ENCODE measurements at places on chromosomes 4 and X.

DNA sequence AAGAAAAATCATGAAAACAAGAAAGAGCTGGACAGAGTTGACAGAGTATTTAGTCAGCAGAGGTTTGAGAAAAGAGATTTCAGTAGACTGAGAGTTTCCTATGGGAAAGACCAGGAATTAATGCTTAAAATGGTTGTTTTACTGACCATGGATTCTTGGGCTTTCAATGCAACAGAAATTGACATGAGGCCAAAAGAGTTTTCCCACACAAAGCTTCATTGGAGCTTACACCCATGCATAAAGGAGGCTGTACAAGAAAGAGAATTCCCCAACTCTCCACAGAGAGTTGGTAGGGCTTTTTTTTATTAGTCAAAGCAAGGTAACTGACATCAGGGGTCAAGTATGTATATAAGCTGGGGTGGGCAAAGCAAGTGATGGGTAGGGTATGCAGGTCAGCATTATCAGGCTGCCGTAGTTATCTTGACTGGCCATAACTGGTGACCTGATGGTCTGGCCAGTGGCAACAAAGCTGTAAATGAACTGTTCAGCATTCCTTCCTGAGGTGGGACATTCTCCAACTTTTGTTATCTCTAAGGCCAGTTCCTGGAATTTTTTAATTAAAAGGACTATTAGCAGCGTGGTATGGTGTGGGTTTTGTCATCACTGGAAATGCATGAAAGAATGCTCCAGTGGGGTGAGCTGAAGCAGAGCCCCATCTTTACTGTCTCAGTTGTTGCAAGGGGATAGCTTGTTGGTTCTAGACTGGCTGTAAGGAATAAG is 117.0 kb downstream of the ADAM29 start:
- no peak for DNase-seq

- no peak for DNase-seq
These were observed 406.8 kb downstream of the STIM2 start for GRCh38 chr4:27267339-27267969.

DNA sequence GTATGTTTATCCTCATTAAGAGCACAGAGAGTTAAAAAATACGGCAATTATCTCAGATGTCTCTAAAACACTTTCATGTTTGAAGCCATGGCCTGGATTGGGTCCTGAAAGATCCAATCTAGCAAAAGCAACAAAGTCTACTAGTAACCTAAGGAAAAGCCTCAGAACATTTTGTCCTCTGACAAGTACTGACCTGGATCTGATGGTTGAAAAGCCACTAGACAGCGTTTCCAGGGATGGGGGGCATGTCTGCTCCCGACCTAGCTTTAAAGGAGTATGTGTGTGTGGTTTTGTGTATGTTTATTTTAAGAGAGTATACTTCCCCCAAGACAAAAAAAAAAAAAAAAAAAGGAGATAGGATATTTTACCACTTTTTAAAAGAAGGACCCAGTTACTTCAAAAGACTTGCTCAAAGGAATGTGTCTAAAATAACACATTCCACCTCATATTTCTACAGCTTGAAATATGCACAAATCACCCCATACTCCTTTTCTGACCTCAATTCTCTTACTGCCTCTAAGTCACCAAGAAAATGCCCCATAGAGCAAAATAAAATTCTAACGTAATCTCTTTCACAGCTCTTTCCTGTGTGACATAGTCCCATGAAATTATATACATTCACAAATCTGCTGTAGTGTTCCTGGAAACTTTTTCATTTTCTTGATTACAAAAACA is 189.0 kb upstream of the TTC29 start:
- no peak for DNase-seq

- no peak for DNase-seq
These were observed 72.9 kb upstream of the FABP2 start for GRCh38 chr4:119394826-119395225.

GRCh38 chr4:53916431-53916889 is 147.9 kb downstream of the CHIC2 start:
- no peak for DNase-seq

GRCh38 chr4:55396308-55397125 is 760 bp downstream of the TMEM165 start:
- DNase-seq = peak; percentile 14

GRCh38 chr4:183337833-183338232 is 15.6 kb upstream of the CLDN24 start:
- DNase-seq = no peak

DNA sequence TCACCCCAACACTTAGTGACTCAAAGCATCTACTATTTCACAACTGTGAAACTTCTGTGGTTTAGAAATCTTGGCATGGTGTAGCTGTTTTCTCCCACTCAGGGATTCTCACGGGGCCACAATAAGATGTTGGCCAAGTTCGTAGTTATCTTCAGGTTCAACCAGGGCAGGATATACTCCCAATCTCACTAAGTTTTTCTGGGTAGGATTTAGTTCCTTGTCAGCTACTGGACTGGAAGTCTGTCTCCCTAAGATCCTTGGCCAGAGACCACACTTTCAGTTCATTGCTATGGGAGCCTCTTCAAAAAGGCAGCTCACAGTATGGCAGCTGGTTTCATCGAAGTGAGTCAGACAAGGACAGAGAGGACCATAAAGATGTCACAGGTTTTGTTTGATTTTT is 111.7 kb upstream of the PDHA2 start:
- DNase-seq = no peak

GRCh38 chr4:162706632-162707031 is 460.1 kb downstream of the NAF1 start:
- no peak for DNase-seq

DNA sequence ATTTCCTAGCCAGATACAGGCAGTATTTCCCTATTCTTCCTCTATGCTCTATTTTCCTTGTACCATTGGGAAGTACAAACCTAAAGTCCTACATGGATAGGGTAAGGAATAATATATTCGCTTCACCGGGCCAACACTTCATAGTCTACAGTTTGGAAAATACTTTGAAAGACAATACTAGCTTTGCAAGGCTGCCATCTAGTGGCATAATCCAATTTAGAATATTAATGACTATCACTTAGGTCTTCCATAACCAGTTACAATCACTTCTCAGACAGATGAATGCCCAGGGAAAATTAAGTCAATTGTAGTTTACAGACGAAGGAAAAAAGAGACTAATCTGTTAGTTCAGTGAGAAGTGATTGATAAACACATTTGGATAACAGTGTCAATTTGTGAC is 141.0 kb upstream of the FAM47C start:
- DNase-seq = peak; percentile 1

DNA sequence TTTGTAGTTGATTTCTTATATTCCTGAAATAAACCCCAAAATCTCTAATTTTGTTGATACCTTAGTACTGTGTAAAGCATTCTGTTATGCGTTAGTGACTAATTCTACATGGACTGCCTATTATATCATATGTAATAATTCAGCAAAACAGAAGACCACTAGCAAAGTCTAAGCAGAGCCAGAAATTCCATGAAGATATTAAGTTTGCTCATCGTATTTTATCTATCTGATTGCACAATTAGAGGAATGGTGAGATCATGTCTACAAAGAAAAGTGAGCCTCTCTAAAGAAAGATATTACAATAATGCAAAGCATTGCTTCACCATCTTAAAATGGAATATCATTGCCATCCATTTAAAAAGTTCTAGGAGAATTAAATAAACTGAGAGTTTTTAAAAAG is 374.6 kb upstream of the SLC7A11 start:
- no peak for DNase-seq

DNA sequence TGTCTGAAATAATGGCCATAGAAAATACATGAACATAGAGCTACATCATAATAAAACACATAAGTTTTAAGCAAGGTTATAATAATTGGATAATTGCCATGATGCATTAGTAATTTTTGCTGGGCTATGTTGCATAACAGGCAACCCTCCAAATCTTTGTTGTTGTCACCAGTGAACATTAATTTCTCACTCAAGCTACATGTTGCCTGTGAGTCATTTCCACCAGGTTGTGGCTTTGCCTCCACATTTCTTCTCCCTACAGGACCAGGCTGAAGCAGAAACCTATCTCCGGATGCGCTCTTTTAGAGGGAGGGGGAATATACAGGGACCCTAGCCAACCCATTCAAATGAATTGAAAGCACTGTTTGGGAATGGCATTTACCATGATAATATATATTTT is 347.7 kb downstream of the GABRG1 start:
- no peak for DNase-seq

DNA sequence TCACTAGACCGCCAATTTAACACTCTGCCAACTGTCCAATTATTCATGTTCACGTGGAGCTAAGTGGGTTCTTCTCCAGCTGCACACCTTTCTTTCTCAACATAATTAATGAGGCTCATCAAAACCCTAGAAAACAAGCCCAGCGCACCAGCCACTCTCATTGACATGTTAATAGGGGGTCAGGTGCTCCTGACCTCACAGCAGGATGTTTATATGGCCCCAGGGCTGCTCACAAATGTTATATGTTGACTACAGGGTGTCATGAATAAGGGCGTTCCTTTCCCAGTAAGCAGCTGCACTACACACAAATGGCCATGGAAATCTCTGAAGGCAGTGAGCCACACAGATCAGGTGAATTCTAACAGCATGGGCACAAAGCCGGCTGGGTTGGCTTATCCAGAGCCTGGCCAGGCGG is 209.8 kb downstream of the MGST2 start:
- DNase-seq = no peak

GRCh38 chr4:82388405-82388804 is 14.6 kb upstream of the HNRNPD start:
- no peak for DNase-seq

DNA sequence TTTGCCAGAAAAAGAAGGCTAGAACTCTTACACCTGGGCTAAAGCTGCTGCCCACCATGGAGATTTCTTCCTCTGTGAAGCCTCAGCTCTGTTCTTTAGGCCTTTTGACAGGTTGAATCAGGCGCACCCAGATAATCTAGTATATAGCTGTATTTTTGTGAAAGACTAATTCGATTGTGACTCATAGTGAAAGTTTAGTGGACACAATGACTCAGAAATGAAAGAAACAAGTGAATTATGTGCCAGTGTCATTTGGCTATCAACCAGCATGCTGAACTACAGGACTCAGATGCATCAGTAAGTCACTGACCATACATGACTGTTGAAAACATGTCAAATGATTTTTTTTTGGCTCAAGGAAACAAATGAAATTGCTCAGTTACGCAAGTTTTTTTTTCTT is 425.4 kb downstream of the SLITRK2 start:
- DNase-seq = no peak

GRCh38 chr4:82790060-82790660 is 8.4 kb downstream of the SCD5 start:
- no peak for DNase-seq

- DNase-seq = no peak
These were observed 5.1 kb upstream of the MCUB start for GRCh38 chr4:109554971-109555370.

DNA sequence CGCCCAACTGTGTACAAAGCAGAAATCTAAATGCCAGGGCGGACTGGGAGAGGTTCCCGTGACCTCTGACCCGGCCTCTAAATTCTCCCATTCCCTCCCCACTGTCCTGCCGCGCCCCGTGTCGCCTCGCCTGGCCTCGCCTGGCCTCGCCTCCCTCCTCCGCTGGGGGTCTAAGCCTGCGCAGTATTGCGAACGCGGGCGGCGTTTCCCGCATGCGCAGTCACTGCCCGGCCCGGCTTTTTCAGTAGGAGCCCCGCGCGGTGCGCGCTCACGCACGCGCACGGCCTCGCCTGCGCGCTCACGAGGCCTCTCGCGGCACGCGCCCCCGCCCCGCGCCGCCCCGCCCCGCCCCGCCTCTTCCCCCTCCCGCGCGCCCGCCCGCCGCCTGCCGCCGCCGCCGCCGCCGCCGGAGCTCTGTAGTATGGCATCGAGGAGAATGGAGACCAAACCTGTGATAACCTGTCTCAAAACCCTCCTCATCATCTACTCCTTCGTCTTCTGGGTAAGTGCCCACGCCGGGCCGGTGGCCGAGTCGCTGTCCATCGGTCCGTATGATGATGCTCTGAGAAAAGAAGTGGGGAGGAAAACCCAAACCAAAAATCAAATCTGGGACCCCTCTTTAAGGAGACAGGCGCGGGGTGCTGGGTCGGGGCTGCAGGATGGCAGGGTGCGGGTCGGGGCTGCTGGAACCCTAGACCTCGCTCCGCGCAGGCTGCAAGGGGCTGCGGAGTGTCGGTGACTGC is at the start of gene TSPAN7:
Gene TSPAN7 (plus strand): TSS at position 417 of the 743 bp plus-strand sequence. CDS start 5 bp downstream, at position 422.
- no peak for DNase-seq

DNA sequence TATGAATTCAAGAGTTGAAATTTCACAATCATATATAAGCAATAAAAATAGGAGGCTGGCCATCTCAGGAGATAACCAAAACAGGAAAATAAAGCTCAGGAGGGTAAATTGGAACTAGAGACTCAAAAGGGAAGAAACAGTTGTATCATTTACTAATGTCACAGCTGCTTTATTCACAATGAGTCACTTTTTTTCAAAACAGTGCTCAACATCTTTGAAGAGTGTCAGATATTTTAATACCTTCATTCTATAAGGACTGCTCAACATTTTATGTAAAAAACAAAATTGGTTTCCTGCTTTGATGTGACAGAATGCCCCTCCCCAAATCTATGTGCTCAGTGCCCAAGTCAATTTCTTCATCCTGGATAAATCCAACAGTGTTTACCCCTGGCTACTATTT is 97.7 kb downstream of the DDX60 start:
- no peak for DNase-seq

GRCh38 chr4:142045996-142046395 is 409.6 kb downstream of the IL15 start:
- DNase-seq = no peak

- DNase-seq = no peak
These were observed 162.4 kb upstream of the IL15 start for GRCh38 chr4:141473952-141474351.

DNA sequence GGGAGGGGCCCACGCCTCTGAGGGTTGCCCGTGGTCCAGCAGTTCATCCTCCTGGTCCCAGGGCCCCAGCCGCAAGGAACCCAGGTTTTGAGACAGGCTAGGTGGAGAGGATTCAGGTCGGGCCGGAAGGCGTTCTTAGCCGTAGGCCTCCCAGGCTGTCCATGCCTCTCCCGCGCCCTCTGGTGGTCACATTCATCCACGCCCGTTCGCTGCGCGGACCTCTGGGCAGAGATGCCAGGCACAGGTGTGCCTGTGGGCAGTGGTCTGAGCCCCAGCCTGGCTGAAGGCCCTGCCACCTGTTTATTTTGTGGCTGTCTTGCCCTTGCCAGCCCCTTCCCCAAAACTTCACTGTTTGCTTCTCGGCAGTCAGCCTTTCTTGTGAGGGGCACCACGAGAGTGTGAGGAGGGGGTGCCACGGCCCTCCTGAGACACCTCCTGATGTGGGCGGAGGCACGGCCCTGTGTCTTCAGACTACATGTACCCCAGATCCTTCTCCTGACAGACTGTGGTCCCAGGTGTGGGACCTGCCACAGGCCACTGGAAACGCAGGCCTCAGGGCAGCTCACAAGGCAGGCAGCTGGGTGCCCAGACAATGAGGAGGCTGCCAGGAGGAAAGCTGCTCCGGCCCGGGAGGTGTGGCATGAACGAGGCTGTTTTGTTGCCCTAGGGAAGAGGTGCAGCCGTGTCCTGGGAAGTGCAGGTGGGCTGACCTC is 5.0 kb downstream of the UVSSA start:
- peak; percentile 52 for DNase-seq

- peak; percentile 20 for DNase-seq
These were observed 185.7 kb downstream of the UNC5C start for GRCh38 chr4:95362906-95363558.
